ENCODE measurements at places on chromosomes 13 and 19.

GRCh38 chr19:35522745-35523327, 5.3 kb downstream of the SBSN start:
- no peak for DNase-seq

DNA sequence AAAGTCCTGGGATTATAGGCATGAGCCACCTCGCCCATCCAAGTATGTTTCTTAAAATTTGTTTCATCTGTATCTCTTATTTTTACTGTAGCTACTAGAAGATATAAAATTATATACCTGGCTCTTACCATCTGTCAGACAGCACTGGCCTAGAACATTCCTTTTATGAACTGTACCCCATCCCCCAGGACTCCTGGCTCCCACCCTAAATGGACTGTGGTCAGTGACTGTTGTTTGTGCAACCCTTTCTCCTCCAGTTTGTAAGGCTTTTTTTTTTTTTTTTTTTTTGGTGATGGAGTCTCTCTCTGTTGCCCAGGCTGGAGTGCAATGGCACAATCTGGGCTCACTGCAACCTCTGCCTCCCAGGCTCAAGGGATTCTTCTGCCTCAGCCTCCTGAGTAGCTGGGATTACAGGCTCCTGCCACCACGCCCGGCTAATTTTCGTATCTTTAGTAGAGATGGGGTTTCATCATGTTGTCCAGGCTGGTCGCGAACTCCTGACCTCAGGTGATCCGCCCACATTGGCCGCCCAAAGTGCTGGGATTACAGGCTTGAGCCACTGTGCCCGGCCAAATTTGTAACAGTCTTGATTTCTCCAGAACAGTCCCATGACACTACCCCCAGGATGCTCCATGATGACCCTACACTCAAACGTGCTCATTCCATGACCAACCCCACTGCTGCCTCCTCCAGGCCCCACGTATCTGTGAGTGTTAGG, 2.5 kb downstream of the NDUFA3 start:
- DNase-seq: no peak

DNA sequence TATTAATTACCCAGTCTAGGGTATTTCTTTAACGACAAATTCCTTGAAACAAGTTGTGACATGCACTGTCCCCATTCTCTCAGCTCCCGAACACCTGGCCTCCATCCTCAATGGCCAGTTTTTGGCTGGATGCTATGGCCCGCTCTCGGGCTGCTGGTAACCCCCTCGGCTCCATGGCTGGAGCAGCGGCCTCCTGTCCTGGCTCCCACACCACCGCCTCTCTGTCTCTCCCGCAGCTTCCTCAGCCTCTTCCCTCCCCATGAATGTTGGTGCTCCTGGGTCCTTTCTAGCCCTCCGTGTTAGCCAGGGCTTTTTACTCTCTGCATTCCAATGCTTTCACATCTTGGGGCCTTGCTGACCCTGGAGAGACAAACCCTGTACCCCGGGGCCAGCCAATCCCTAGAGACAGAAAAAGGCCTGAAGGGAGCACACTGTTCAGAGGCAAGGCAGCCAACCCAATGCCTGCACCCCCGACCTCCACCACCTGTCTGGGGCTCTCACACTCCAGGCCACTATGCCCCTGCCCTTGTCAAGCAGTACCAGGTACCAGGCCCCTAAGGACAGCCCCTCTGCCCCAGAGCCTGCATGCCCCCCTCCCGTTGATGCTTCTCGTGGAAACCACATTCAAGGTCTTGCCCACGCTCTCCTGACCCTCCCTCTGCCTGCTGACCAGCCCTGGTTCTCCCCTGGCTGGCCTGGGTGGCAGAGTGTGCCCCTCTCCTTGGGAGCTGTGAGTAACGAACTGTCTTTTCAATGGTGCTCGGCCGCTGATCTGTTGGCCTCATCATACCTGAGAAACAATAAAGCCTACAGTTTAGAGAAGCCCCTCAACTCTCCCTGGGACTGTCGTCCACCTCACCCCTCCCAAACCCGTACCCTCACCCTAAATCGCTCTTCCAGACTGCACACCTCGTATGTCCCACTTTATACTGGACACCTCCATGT, 86.9 kb upstream of the GPR183 start:
- no peak for DNase-seq

- no peak for DNase-seq
These were observed 73.8 kb downstream of the MAP4K1 start for GRCh38 chr19:38543807-38544568.

DNA sequence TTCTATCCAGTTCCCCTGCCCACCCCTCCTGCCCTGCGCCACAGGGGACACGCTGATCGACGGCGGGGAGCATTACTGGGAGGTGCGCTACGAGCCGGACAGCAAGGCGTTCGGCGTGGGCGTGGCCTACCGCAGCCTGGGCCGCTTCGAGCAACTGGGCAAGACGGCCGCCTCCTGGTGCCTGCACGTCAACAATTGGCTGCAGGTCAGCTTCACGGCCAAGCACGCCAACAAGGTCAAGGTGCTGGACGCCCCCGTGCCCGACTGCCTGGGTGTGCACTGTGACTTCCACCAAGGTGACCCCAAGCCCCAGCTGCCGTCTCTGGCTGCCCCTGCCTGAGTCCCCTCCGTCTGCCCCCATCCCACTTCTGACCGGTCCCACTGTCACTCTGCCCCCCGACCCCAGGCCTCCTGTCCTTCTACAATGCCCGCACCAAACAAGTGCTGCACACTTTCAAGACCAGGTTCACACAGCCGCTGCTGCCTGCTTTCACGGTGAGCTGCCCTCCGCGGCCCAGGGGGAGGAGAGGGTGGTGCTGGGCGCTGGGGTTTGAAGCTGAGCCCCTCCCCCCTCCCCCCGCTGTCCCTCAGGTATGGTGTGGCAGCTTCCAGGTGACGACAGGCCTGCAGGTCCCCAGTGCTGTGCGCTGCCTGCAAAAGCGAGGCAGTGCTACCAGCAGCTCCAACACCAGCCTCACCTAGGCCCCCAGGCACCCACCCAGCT, 15.5 kb downstream of the STAP2 start:
- no peak for DNase-seq

DNA sequence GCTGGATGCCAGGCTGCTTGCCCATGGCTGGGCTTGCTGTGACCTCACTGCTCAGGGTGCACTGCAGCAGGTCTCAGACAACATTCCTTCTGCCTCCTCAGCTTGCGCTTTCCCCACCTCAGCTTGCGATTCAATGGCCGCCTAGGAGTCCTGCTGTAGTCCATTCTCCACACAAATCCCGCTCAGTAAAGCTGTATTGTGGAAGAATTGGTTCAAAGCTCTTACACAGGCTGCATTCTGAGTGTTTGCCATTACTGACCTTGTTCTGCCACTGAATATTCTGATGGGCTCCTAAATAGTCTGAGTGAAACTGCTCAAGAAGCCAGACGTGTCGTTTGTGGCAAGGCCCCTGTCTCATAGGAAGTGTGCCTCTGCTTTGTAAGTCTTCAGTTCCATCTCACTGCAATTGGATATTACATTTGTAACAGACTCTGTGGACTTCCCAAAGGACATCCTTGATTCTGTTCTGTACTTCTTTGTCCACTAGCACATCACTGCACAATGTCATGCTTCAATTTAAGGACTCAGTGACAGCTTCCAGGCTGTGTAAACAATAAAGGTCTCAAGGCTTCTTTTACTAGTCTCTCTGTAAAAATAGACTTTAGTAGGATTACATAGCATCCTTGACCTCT, 49.8 kb downstream of the KATNAL1 start:
- DNase-seq: no peak

DNA sequence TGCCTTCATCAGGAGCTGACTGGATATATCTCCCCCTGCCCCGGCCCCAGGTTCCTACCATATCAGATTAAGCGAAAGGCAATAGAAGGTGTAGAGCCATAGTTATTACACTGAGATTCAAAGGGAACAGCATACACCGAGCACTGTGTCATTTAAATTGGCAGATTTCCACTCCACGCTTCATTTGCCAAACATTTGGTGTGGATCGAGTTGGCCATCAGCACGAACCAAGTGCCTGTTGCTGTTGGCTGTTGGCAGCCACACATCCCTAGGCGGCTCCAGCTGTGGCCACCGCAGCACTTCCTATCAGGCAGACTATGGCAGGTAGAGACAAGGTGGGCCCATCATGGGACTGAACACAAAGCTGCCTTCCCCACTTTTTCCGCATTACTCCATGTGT, 115.8 kb downstream of the CCNA1 start:
- DNase-seq: no peak

GRCh38 chr13:100721885-100722512, 47.4 kb upstream of the TMTC4 start:
- peak; percentile 1 for DNase-seq

DNA sequence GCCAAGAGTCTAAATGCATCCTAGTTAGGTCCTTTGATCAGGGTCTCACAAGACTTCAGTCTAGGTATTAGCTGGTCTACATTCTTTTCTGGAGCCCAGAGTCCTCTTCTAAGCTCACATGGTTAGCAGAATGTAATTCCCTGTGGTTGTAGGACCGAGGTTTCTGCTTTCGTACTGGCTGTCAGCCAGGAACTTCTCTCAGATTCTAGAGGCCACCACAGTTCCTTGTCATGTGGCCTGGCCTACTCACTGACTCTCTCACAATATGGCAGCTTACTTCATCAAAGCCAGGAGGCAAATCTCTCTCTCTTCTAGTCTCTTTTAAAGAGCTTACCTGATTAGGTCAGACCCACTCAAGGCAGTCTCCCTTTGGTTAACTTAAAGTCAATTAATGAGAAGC, 82.9 kb downstream of the POU4F1 start:
- no peak for DNase-seq

GRCh38 chr13:93180356-93180969, 46.1 kb upstream of the GPC6 start:
- DNase-seq: no peak

DNA sequence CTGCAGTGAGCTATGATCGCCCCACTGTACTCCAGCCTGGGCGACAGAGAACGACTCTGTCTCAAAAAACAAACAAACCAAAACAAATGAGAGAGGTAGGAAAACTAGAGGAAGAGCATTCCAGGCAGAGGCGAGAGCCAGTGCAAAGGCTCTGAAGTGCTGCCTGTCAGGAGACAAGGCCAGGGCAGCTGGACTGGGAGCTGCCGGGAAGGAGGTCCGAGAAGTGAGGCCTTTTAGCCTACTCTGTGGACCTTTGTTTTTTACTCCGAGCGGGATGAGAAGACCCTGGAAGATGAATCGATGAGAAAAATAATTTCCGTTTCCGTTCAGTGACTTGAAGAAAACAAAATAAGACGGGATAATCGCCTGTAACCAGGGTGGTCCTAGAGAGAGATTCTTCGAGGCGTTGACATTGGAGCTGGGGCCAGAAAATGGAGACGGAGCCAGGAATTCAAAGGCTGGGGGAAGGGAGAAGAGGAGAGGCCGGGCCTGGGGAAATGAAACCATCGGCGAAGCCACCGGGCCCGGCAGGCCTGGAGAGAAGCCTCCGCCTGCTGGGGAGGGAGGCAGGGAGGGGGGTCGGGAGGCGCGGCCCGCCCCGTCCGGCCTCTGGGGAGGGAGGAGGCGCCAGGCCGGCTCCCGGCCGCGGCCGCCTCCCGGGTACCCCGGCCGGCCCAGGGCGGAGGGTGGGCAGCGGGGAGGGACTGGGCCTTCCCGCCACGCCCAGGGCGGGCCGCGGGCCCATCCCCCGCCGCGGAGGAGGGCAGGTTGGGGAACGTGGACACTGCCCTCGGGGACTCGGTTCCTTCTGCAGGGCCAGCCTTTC, 7.8 kb upstream of the SERTAD1 start:
- peak; percentile 25 for DNase-seq

- DNase-seq: no peak
These were observed 787.7 kb downstream of the UQCRFS1 start for GRCh38 chr19:28425046-28425931.

DNA sequence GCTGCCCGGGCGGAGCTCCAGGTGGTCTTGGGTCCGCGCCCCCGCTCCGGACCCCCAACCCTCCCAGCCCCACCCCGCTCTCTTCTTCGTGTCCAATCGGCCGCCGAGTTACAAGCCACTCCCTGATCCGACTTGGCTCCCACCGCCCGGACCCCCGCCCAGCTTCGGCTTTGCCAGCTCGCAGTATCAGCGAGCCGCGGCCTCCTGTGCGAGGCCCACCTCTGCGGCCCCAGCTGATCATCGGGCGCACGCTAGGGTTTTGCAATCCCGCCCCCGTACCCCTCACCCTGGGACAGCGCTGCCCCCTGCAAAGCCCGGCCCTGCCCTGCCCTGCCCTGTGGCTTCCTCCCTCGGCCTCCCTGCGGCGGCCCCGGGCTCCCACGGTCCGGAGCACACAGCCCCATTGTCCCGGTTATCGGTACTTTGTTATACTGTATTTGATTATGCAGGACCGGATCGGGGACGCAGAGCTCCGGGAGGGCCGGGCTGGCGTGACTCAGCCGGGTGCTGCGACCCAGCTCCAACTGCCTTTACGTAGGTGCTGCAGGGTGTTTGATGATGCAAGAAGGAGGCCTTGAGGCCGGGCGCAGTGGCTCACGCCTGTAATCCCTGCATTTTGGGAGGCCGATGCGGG, 598 bp upstream of the LPAR2 start:
- DNase-seq: peak; percentile 42

DNA sequence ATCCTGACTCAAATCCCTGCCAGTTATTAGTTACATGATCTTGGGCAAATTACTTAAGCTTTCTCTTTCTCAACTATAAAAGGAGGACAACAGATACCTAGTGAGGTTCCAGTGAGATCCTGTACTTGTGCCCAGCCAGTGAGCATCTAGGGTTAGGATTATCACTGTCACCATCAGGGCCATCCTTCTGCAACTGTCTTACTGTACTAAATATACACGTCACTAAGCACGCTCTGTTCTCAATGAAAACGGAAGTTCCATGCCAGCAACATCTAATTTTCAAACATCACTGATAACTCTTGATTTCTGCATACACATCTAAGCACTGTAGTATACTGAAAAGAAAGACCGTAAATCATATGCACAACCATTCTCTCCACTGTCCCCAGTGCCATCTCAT, 70.0 kb downstream of the FOXO1 start:
- DNase-seq: no peak

DNA sequence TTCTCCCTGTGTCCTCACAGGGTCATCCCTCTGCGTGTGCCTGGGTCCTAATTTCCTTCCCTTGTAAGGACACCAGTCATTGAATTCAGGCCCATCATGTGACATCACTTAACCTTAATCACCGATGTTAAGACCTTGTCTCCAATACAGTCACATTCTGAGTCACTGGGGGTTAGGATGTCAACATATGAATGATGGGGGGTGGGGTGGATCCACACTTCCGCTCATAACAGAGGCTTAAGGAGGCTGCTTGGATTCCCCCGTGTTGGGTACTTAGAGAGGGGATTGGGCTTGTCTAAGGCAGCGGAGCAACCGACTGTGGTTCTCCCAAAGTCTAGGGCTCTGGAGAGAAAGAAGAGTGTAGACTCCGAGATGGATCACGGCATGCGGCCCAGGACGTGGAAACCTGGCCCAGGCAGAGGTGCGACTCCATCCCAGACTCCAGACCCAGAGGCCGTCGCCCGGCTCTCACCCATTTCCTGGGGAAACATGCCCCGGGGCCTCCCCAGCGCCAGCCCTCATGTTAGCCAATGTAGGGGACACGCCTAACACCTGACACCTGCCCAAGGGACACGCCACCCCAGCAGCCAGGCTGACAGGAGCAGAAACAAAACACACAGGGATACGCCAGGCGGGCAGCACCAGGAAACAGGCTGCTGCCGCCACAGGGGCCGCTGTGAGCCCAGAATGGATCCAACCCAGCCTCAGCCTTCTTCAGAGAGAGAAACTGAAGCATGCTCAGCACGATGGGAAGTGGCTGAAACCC, 17.1 kb upstream of the IGLON5 start:
- no peak for DNase-seq

All from activated naive CD4-positive, alpha-beta T cell (primary cell).